ENCODE measurements at places on chromosomes 2 and 18.

DNA sequence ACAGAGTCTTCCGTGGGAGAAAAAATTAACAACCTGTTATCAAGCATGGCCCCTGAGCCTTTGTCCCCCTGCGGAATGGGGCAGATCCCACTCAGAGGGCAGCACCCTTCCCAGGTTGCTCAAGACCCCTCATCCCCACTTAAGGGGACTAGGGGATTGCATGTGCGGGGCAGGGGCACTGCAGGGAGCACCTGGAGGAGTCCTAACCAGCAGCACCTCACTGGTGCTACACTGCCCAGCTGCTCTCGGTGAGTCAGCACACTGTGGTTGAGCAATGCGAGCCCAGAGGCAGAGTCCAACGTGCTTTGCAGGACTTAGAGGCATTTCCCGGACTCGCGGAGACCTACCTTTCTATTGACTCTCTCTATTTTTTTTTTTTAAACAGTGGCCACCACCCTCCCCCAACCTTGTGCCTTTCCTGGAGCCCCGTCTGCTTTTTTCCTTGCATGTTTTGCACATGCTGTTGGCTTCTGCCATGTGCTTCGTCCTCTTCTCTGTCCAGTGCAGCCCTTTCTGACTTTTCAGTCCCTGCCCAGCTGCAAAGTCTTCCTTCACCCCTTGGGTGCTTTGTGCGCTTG, 74.0 kb downstream of the IL1R2 start:
- peak; percentile 90 for DNase-seq

GRCh38 chr18:10242936-10243680, 211.3 kb upstream of the APCDD1 start:
- DNase-seq: peak; percentile 70

GRCh38 chr18:59573962-59574361, 123.3 kb downstream of the CCBE1 start:
- no peak for DNase-seq

DNA sequence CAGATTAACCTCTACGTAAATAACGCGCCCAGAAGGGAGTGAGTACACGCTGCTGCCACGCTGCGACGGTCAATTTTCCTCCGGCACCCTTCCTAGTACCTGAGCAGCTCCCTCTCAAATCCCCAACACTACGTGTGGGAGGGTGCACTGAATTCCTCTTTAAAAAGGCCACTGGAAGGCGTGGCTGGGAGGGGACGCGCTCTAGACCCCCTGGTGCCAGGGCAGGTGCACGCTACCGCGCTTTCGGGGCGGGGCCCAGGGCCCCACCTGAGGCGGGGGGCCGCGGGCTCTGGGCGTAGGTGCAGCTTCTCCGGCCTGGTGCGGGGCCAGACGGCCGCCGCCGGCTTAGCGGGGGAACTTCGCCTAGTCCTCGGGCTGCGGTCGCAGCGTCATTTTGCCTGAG, 668 bp upstream of the ANKRD12 start:
- peak; percentile 53 for DNase-seq

DNA sequence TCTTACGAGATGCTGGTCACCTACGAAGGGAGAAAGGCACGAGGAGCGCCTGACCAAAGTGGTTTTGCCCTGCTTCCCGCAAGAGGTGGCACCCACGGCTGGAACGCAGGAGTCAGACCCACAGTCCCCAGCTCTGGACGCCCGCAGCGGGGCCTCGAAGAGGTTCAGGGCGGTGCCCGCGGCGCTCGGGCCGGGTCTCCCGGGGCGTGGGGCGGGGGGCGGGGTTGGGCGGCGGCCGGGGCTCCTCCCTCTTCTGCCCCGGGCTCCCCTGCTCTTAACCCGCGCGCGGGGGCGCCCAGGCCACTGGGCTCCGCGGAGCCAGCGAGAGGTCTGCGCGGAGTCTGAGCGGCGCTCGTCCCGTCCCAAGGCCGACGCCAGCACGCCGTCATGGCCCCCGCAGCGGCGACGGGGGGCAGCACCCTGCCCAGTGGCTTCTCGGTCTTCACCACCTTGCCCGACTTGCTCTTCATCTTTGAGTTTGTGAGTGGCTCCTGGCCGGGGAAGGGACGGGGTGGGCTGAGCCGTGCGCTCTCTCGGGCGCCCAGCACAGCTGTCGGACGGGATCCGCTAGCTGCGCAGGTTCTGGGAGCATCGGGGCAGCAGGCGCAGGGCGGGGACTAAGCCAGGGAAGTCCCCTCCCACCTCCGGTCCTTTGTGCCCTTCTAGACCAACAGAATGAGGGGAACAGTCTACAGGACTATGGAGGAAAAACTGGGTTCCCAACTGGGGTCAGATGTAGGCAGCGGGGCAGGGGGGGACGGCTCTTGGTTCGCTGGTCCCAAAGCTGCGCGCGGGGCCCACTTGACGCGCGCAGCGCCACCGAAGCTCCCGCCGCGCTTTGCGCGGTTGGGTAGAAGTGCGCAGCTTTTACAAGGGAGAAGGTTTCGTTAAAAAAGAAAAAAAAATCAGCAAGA, at the start of gene MAL:
TSS of gene MAL (plus strand) at position 303 of the 914 bp plus-strand sequence. CDS start at position 388, 85 bp downstream.
- no peak for DNase-seq

All from bronchial epithelial cell (primary cell).